ENCODE measurements at places on chromosomes 6 and 20.

DNA sequence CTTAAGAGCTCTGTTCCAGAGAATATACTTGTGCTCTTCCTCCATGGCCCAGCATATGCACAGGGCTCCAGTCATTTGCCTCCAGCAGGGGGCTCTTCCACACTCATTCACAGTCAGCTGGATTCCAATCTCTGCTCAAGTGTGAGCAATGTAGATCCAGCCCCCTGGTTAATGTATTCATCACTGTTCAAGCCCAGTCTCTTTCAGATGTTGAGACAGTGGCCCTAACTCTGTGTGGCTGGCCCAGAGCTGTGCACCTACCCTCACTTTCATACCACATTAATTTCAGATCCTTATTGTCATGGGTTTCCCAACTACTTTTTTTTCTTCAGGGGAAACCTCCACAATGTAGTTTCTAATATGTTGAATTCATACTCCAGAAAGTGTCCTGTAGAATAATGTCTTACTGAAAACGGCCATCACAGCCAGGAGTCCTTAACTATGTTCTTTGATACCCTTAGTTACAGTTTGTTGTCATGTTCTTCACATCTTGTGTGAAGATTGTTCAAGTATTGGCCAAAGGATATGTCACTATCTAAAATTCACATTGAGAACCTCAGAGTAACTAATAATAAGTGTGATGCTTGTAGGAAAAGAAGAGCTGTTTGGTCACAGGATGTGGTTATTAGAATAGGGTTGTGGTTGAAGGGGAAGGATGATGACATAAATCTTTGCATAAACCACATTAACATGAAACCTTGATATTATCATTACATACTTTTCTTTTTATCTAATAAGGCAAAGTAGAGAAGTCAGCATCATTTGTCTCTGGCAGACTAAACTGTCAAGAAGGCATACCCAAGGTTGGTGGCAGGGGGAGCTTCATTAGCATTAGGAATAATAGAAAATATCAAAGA is 14.4 kb upstream of the HLA-DQA1 start:
- peak; percentile 6 for DNase-seq

DNA sequence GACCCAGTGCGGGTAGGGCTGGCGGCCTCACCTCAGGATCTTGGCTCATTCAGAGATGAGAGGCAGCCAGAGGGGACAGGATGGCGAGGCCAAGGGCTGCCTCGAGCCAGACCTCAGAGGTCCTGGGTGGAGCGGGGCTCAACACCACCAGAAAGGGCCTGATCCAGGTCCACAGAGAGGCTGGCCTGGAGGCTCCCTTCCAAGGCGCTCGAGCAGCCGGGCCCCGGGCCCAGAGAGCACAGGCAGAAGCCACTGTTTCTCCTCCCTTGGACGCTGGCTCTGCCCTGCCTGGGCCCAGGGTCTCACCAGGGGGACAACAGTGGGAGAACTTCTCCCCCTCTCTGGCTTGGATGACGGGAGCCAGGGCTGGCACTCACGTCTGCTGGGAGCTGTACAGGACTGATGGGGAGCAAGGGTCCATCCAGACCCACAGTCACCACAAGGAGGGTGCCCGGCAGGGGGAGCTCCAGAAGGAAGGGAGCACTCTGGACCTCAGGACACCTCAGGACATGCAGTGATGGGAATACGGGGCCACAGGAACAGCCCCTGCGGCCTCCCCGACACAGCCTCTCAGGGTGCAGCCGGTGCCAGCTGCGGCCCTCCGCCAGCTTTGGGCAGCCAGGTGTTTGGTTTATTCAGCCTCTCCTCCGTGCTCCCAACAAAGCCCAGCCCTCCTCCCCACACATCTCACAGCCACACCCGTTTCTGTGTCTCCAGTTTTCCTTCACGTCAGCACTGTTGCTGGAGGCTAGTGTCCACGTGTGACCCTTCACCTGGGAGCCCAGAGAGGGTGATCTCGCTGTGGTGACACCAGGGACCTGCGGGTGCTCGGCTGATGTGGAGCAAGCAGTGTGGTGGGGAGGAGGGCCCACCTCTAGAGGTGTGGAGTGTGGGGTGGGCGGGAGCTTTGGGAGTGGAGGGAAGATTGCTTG is 8.7 kb downstream of the RPS21 start:
- no peak for DNase-seq

- DNase-seq, result no peak
Observed at GRCh38 chr6:116543149-116543548, 2.3 kb downstream of the TRAPPC3L start.

DNA sequence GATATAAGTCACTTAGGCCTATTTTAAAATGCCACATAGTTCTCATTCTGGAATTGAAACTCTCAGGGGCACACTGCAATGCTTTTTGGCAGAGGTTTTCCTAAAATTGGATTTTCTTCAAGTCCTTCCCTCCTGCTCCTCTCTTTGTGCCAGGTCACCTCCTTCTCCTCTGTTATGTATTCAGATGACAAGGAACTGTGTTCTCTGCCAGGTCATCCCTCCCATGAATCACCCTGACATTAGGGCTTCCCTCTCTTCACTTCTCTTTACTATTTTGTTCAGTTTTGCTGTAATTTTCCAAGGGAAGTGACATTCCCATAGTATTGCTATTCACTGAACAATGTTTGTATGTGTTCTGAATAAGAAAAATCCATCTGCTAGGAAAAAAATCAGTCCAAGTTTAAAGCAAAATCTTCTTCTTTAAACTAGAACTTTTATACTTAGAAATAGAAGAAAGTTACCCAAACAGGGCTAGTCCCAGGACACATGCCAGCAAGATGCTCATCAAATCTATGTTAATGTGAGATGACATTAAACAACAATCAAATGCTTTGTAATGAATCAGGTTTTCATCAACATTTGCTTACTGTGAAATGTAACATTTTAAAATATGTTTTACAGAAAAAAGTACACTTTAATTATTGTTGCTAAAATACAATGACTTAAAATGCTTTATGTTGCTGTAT is 461.1 kb downstream of the MMUT start:
- DNase-seq, result peak; percentile 10

GRCh38 chr6:18160911-18161310 is 5.7 kb downstream of the KDM1B start:
- no peak for DNase-seq

DNA sequence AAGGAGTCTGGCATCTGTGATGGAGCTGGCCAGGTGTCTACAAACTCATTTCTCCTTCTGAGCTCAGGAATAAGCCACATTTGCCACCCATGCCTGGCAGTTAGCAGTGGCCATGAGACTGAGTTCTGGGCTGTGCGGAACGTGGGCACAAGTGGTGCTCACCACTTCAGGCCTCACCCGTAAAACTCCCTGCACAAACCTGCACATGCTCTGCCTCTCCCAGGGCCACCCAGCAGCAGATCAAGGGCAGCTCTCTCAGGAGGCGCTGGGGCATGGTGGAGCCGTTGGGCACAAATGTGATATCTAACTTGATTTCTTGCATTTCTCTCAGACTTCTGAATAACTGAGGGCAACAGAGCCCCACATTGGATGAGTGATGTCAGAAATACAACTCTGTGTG is 269.5 kb downstream of the HIVEP2 start:
- no peak for DNase-seq

- no peak for DNase-seq
Observed at GRCh38 chr6:127483399-127484055, 24.3 kb upstream of the KIAA0408 start.

DNA sequence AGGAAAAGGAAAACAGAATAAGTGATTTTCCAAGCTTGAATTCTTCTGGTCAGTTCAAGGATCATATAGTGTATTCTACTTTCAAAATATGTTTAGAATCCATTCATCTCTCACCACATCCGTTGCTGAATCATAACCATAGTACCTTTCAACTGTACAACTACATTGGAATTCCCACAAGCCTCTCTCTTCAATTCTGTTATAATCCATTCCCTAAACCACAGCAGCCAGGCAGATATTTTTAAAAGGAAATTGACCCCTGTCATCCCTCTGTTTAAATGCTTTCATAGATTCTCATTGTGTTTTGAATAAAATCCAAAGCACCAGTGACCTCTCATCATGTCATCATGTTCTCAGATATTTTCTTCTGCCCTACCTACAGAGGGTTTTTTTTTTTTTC is 412.7 kb downstream of the GRIK2 start:
- no peak for DNase-seq

GRCh38 chr6:134835993-134836392 is 113.9 kb downstream of the ALDH8A1 start:
- DNase-seq, result no peak

GRCh38 chr20:37081717-37082289 is 14.0 kb downstream of the RBL1 start:
- no peak for DNase-seq

DNA sequence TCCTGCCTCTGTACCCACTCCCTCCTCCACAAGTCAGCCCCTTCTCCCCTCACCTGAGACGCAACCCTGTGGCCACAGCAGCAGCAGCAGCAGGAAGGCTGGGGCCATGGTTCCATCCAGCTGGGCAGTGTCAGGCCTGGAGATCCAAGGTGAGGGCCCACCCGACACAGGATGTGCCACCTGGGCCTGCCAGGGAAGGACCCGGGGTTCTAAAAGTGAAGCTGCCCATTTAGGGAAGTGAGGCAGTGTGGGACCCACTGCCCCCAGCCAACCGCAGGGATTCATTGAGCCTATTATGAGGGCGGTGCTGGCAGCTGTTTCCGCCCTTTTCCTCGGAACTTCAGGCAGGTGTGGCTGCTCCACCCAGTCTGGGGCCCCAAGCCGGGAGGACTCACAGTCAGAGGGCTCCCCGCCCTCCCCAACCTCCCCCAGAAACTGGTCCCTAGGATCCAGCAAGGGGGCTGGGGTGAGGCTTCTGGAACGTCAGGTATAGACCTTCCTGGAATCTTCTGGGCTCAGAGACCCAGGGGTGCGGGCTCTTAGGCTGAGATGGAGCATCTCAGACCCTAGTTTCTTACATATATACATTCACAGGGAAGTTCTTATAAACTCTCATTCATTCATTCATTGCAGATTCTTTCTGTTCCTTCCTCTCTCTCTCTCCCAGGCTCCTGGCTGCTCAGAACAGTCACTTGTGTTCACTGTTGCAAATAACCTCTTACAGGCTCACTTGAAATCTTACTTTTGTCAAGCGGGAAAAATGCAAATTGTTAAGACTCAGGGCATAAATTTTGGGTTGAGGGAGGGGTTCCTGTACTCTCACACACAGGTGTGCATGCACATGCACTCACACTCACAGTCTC is at the start of gene TREML2:
Gene TREML2, minus strand, starts transcription at position 249 of the 863 bp plus-strand sequence. Its CDS starts 141 bp downstream, at position 108.
- DNase-seq, result no peak

DNA sequence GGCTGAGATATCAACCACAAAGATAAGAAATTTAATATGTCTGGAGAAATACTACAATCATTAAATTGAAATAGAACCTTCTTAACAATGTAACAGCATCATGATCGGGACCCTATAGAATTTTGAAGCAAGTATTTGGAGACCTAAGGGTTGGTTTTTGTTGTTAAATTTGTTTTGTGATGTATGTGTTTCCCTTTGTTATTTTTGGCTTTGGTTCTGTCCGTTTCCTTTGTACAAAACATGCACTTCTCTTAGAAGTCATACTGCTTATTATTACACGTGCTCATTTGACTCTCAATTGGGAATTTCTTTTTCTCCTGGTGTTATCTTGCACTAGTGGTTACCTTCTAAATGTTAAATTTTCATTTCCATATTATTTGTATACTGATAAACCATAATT is 4.0 kb upstream of the PLN start:
- DNase-seq, result no peak

DNA sequence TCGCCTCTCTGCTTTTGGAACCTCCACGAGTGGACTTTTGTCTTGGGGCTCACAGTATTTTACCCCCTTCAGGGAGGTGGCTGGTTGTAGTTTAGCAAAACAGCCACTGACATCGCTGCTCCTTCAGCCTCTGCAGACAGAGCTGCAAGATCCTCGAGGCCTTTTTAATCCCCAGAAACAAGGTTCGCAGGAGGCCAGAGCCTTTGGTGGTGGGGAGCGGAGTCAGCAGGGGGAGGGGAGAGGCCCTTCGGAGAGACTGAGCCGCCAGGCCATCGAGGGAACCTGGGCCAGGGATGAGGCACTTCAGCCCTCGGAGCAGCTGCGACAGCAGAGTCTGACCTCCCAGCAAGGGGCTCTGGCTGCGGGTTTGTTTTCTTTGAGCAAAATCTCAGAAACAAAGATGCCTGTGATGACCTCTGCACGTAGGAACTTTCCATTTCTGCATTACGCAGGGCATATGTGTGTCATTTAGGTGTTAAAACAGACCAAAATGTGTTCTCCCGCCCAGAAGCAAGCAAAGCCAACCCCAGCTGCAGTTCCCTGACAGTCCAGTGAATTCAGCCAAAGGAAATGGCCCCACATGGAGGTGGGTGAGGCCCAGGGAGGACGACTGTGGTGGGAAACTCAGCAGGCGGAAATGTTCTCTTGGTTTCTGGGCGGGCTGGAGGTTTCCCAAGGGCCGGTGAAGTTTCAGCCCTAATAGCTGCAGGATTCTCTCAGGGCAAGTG is 171.2 kb upstream of the SULF2 start:
- DNase-seq, result no peak

DNA sequence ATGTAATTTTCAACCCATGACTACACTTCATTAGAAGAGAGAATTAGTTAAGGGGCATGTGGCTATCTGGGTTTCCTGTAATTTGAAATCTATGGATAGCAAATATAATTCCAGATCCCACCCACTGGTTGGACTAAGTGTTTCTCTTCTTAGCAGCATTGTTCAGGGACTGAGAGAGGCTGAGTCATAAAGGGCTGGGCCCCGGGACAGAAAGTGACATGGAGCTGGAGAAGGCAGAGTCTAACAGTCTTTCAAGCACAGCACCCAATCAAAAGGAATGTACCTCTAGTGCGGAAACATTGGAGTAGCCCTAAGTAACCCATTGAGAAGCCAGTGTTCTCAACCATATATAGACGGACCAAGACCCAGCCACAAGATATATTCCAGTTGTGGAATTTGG is 363.9 kb downstream of the DHX35 start:
- DNase-seq, result no peak

GRCh38 chr6:144413418-144413817 is 128.3 kb downstream of the UTRN start:
- no peak for DNase-seq

DNA sequence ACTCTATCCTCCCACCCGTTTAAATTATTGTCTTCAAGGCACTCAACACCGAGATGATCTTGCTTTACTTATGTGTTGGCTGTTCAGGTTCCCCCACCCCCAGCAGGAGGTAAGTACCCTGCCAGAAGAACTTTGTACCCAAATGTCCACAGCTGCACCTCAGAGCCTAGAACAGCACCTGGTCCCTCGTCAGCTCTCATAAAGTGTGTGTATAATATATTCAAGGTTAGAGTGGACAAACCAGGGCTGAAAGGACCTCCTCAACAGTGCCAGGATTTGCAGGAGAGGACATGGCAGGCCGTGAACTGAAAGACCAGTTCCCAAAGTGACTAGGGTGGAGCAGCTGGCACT is 5.9 kb upstream of the CPXM1 start:
- no peak for DNase-seq

GRCh38 chr6:150392452-150393220 is 23.8 kb downstream of the IYD start:
- DNase-seq, result no peak

- DNase-seq, result no peak
Observed at GRCh38 chr6:1586256-1586655, 23.5 kb upstream of the FOXC1 start.

- DNase-seq, result no peak
Observed at GRCh38 chr6:19691465-19692167, 145.6 kb upstream of the ID4 start.

GRCh38 chr6:38161754-38162492 is 342.4 kb downstream of the ZFAND3 start:
- no peak for DNase-seq

- no peak for DNase-seq
Observed at GRCh38 chr20:8964959-8965562, 103.8 kb upstream of the PLCB4 start.

Data from fibroblast of the conjunctiva (primary cell).